Nucleus accumbens (tissue), 56 donors: ENCODE measurements at places on chromosomes 2 and 18.

DNA sequence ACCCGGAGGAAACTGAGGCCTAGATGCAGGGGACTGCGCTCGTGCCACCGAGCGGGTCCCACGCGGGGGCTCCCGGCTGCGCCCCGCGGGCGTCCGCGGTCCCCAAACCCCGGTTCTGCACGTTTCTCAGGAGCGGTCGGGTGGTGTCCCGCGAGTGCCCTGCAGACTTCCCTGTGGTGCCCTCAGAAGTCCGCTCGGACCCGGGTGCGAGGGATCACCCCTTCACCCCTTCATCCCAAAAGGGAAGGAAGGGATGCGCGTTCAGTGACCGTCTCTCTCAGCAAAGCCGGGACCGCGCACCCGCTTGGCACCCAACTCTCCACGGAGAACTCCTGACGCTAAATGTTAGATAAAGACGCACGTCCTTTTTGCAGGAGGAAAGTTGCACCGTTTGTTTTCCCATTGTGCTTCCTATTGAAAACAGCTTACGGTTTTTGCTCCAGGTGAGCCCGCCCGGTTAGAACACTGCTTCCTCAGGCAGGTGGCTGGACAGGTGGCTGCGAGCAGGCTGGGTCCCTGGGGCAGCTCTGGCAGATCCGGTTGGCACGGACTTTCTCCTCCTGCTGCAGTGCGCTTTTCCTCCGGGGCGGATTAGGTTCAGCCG lies 779 bp downstream of the DGKD start:
- no peak for DNase-seq

DNA sequence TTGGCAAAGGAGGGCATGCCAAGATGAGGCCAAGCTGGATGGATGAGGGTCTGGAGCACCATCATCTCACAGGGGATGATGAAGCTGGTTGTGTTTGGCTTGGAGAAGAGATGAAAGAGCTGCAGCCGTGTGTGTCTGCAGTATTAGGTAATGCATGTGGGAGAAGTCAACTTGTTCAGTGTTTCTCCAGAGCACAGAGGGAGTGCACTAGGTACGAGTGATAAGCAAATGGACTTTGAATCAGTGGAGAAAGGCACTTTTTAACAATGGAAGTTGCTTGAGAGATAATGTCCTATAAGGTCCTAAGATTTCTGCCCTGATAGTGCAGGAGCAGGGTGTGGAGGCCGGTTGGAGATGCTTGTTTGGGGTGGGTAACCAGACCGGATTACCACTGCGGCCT lies 36.0 kb downstream of the SLC14A2 start:
- DNase-seq = no peak

- DNase-seq = no peak
Observed at GRCh38 chr2:161946489-161947107, 127.4 kb downstream of the DPP4 start.

- DNase-seq = no peak
Observed at GRCh38 chr2:190636361-190636760, 12.5 kb upstream of the NAB1 start.
